ENCODE measurements at places on chromosomes 16 and 17.

GRCh38 chr16:86919078-86919477 lies 340.7 kb downstream of the FOXL1 start:
- DNase-seq, result no peak

- DNase-seq, result no peak
Measured at GRCh38 chr16:65124212-65124548, 2.3 kb upstream of the CDH11 start.

- no peak for DNase-seq
Measured at GRCh38 chr16:84839054-84839453, 19.3 kb downstream of the CRISPLD2 start.

DNA sequence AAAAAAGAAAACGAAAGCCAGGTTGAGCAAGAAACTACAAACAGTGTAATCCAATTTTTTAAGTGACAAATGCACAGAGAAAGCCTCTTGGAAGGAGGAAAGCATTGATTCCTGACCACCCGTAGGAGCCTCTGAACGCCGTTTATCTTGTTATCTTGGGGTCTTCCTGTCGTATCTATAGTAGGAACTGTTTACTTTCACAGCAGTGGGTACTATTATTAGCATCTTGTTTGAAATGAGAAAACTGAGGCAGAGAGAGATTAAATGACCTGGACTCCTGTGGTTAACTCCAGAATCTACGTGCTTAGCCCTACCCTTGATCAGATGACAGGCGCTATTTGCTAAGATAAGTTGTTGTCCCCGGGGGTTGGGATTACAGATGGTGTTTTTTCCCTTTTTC lies 196.7 kb upstream of the FOXF1 start:
- no peak for DNase-seq

DNA sequence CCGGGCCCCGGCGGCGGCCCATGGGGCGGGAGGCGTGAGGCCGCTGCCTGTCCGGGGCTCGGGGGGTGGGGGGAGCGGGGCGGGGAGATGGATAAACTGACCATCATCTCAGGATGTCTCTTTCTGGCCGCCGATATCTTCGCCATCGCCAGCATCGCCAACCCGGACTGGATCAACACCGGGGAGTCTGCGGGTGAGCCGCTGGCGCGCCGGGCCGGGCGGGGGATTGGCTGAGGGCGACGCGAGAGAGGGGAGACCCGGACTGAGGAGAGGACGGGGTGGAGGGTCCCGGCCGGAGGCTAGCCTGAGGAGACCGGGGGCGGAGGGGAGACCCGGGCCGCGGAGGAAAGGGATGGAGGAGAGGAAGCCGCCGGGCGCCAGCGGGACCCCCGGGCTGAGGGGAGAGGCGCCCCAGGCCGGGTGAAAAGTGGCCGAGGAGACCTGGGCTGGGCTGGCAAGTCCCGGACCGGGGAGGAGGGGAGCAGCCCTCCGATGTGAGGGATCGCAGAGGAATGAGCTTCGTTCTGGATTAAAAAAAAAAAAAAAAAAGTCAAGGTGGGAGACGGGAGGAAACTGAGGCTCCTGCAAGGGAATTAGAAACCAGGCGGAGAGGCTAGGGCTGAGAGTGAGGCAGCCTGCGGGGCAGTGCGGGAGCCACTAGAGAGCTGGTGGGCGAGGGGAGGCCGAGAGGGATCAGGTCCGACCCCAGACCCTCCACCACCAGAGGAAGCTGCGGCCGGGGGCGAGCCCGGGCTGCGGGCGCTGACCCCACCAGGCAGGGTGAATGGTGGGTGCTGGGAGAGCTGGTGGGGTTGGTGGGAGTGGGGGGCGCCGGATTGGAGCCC lies 526 bp downstream of the MOSMO start:
- DNase-seq, result no peak

DNA sequence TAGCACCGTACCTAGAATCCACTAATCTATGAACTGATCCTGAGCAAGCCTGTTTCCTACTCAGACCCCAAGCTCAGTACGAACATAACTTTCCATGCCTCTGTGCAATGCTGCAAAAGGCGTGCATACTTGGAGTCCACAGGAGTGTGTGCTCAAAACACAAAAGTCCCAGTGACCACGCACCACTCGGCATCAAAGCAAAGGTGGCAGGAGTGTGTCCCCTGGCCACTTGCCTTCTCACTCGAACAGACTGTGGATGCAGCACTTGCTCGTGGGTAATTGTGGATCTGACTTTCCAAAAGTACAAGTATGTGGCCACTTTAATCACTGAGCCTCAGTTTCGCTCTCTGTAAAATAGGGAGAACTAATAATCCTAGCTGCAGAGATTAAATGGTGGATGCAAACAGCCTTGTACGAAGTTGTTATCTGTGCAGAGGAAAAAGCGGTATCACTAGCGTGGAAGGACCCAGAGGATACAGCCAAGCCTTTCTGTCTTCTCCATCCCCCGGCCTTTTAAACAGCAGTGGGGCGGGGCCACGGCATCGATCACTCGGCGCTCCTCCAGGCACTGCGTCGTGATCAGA lies 311 bp upstream of the KDM8 start:
- peak; percentile 81 for DNase-seq

DNA sequence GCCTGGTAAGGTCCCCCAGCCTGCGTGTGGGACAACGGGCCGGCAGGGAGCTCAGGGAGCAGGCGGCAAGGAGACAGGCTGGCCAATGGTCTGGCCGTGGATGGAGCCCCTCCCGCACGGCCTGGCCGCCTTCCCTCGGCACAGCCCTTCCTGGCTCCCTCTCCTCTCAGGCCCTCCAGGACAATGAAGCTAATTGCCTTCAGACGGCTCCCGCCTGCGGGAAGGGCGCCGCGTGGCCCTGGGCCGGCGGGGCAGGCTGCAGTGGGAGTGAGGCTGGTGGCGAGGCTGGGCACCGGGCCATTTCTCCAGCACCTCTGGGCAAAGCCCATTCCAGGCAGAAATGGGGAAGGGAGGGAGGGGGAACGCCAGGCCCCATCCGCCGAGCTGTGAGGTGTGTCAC lies 50.9 kb downstream of the ENGASE start:
- no peak for DNase-seq

DNA sequence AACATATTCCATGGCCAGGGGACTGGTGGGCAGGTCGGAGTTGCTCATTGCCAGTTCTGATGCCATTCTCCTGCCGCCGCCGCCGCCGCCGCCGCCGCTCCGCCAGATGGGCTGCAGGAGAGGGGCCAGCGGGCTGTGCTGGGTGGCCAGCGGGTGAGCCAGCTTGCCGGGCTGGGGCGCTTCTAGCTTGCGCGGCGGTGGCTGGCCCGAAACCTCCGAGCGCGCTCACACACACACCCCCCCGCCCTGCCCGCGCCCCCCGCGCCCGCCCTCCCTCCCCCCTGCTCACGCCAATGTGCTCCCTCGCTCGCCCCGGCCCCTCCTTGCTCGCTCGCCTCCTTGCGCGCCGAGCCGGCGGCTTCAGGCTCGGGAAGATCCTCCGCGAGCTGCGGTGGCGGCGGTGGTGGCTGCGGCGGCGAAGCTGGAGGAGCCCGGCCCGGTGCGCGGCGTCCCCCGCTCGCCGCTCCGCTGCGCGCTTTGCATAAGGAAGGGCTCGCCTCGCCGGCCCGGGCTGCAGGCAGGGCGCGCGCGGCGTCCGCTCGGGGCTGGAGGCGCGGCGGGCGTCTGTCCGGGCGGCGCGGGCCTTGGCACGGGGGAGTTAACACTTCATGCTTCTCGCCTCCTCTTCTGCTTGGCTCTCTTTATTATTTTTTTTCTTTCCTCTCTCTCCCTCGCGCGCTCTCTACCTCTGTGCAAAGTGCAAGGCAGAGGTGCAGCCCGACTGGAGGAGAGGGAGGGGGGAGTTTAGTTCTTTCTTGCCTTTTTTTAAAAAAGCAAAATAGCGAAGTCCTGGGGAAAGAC lies 500 bp downstream of the MAF start:
- DNase-seq, result no peak

GRCh38 chr16:86241681-86242080 lies 268.6 kb upstream of the FOXF1 start:
- no peak for DNase-seq

- no peak for DNase-seq
Measured at GRCh38 chr17:7992924-7993323, 9.5 kb upstream of the GUCY2D start.

DNA sequence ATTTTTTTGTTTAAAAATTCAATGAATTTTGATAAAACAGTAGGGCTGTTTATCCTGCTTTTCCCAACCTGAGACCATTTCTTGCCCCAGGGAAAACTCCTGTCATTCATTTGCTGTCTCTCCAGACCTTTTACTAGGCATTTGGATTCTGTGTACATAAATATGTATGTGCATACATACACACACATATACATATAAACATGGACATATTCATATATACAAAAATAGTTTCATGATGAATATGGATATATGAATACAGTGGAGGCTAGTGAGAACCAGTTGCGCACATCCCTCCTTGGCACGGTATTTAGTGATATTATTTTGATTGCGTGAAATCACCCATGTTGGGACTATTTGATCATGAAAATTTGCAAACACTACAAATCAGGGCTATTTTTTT lies 269.9 kb downstream of the BCAS3 start:
- no peak for DNase-seq

- DNase-seq, result no peak
Measured at GRCh38 chr16:14087590-14088154, 16.6 kb downstream of the MRTFB start.

DNA sequence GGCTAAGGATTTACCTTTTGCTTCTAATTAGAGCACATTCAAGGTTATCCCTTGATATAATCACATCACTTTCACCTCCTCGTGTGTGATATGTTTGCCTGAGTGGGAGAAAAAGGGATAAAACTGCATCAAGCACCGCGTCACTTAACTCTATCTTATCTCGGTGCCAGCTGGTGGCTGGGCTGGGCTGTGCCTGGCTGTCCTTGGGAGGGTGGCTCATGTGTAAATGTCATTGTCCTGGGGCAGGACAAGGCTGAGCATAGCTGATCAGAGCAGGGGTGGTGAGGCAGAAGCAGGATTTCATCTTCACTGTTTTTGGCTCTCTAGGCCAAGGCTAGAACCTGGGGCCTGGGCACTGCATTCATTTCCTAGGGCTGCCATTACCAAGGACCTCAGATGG lies 105.3 kb downstream of the RAP1GAP2 start:
- DNase-seq, result no peak

- no peak for DNase-seq
Measured at GRCh38 chr17:9016941-9017552, 4.3 kb upstream of the NTN1 start.

GRCh38 chr16:54443352-54443751 lies 156.8 kb upstream of the IRX3 start:
- no peak for DNase-seq

GRCh38 chr16:81709016-81709900 lies 69.8 kb upstream of the PLCG2 start:
- no peak for DNase-seq

DNA sequence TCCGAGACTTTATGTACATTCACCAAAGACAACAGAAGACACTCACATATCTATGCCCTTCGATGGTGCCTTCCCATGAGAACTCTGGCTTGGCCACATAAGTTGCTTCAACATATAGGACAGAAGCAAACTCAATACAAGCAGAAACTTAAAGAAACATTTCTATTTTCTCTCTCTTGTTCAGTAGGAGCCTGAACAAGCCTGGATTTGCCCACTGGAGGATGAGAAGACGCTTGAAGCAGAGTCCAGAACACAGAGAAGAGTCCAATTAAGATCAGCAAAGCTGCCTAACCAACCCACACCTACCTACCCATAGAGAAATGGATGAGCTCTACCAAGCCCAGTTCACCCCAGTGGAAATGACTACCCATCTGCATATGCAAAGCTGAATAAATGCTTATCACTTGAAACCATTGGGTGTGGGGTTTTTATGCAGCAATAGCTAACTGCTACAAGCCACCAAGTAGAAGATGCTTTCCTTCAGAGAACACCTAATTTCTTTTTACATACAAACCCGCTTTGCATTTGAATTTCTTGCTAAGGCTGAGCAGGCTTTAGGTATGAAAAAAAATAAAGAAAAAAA lies 337.9 kb upstream of the DYNLRB2 start:
- no peak for DNase-seq
